Tibial nerve (tissue), 4 donors: ENCODE measurements at places on chromosomes 5 and 9. TPM values are rescaled to one million over a fixed set of nuclear protein-coding genes. Genes with fewer than 3 reads are reported as not detected.

- DNase-seq, result no peak
Measured at GRCh38 chr9:113493203-113493520, 29.6 kb downstream of the RGS3 start.

DNA sequence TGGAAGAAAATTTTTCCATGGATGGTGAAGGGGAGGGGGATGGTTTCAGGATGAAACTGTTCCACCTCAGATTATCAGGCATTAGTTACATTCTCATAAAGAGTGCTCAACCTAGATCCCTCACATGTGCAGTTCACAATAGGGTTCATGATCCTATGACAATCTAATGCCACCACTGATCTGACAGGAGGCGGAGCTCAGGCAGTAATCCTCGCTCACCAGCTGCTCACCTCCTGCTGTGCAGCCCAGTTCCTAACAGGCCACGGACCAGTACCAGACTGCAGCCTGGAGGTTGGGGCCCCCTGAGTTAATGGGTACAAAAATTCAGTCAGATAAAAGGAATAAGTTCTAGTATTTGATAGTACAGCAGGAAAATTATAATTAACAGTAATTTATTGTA, 337.2 kb downstream of the NPR3 start:
- no peak for DNase-seq

DNA sequence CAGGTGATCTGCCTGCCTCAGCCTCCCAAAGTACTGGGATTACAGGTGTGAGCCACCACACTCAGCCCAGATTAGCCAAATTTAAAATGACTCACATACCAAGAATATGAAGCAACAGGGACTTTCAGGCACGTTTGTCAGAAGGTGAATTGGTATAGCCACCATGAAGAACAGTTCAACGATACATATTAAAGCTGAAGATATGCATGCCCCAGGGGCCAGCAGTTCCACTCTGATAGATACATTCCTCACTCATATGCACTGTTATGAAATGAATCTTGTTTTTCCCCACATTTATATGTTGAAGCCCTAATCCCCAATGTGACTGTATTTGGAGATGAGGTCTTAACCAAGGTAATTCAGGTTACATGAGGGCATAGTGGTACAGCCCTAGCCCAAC, 22.5 kb downstream of the SLC35D2 start:
- no peak for DNase-seq

DNA sequence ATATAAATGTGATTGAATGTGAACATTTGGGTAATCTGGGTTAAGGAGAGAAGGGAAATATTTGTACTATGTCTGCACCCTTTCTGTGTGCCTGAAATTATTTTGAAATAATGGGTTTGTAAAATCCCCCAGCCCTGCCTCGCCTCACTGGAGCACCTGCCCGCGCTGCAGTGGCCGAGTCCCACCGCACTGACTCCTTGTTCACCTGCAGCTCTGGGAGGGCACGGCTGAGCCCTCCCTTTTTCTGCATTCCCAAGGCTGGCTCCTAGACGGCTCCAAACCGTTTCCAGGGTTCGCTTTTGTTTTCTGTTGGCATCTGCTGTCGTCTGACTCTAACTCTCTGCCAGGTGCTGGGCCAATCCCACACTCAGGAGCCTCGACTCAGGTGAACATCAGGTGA, 17.6 kb upstream of the PPP1R26 start:
- no peak for DNase-seq

DNA sequence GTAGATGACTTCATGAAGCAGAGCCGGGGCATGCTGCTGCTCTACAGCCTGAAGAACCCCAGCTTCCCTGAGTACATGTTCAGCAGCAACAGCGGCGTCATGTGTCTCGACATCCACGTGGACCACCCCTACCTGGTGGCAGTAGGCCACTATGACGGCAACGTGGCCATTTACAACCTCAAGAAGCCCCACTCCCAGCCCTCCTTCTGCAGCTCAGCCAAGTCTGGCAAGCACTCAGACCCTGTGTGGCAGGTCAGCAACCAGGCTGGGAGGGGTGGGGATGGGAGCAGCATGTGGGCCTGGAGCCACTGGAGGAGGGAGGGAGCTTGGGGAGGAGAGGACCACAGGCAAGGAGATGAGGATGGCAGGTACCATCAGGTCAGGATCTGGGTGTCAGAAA, 16.2 kb downstream of the ENHO start:
- DNase-seq, result no peak

GRCh38 chr9:32742296-32742695, 41.0 kb upstream of the TMEM215 start:
- no peak for DNase-seq

GRCh38 chr5:167460449-167461020, 830.9 kb upstream of the WWC1 start:
- no peak for DNase-seq

The ADAMTSL2 gene
- 31.0 TPM for total RNA-seq

The CCDC187 gene
- total RNA-seq, result 0.20 TPM

The FOXE1 gene
- not detected for total RNA-seq
